ENCODE measurements at places on chromosomes 5 and 9.

DNA sequence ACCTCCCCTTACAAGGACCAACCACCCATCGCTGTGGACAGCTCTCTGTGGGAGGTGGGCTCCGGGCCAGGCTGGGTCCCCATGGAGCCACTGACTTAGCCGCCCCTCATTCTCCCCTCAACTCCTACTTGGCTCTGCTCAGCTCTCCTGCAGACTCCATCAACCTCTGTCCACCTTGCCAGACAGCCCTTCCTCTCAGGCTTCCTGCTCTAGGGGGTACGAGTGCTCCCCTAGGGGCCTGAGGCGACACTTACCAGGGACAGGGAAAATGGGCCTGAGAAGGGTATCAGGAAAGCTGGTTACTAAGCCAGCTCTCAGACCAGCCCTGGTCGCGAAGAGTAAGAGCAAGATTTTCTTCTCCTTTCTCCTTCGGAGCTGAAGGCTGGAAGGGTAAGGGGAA, 43.9 kb downstream of the SHB start:
- DNase-seq = no peak

GRCh38 chr9:134307674-134308638, 18.3 kb upstream of the RXRA start:
- no peak for DNase-seq

DNA sequence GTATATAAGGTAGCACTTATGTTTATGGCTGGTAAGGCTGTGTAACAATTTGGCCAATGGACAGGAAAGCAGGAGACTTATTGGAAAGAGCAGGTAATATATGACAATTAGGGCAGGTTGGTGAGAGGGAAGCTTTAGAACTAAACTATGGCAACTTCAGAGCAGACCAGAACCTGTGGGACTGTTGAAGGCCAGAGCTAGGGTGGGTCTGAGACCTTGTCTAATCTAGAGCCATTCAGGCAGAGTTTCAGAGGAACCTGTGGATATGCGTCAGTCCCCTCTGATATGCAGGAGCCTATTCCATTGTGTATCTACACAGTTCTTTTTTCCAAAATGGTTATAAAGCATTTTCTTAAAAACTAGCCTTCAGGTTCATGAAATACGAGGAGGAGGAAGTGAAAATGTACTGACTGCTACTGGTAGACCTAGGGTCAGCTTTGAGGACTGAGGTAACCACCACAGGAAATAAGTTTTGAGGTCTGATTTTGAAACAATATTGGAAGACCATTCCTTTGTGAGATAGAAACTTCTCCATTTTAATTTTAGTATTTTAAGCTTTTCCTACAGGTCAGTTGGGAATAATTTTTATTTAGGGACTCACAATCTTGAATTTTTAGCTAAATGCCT, 37.6 kb downstream of the ELL2 start:
- no peak for DNase-seq

GRCh38 chr5:130141659-130142320, 237.5 kb downstream of the CHSY3 start:
- DNase-seq = no peak

DNA sequence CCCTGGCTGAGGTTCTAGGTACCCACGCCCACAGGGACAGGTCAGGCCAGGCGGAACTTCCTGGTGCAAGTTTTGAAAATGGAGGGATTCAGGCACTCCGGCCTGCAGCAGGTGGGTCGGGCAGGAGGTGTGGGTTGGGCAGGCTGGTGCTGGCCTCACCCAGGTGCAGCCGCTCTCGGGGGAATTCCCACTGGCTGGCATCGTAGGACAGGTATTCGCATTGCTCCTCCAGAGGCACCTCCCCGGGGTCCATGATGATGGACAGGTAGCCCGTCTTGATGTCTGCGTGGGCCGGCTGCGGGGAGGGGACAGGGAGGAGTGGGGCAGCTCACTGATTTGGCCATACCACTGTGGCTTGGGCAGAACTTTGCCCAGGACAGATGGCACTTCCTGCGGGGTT, 28.7 kb upstream of the SCGB3A1 start:
- no peak for DNase-seq

DNA sequence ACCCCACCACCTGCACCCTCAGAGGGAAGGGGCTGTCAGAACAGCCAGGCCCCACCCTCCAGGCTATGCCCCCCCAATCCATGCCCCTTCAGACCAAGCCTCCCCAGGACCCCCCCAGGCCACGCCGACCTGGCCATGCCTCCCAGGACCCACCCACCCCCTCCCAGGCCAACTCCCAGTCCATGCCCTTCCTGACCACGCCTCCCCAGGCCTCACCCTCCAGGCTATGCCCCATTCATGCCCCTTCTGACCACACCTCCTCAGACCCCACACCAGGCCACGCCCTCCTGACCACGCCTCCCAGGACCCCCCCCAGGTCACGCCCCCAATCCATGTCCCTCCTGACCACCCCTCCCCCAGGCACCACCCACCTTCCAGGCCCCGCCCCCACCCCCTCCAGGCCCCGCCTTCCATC, 27.6 kb downstream of the TPPP start:
- DNase-seq = no peak

GRCh38 chr9:138022756-138023393, 145.3 kb downstream of the CACNA1B start:
- DNase-seq = no peak

DNA sequence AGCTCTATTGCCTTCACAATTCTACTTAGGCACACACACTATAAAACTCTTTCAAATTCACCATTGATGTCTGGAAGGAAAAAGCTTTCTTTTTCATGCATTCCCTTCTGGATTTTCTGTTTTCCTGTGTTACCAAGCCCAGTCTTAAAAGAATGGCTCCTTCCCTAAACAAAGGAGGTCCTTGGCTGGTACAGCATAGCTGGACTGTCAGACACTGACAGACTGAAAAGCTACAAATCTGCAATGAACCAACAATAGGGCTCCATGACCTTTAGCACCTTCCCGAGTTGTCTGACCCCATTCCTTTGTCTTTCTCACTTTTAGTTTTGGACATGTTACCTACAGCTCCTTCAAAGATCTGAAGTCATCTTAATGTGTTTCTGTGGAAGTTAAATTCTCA, 382.5 kb downstream of the TMEM161B start:
- DNase-seq = no peak

- DNase-seq = no peak
These were observed 376.8 kb downstream of the EBF1 start for GRCh38 chr5:158722940-158723339.

DNA sequence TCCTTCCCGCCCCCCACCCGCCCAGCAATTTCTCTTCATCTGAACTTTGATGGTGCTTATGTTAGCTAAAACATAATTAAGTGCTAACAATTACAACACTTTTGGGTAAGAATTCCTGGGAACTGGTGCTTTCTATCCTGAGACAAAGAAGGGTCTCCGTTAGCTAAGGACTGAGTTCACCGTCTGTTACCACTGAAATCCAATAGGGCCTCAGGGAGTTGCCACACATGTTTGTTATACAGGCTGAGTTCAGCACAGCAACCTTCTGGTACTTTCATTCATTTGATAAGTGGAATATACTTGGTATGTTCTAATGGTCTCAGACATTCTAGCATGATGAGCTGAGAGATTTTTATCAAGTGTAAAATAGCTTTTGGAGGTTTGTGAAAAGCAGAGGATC, 437.9 kb downstream of the EFNA5 start:
- no peak for DNase-seq

DNA sequence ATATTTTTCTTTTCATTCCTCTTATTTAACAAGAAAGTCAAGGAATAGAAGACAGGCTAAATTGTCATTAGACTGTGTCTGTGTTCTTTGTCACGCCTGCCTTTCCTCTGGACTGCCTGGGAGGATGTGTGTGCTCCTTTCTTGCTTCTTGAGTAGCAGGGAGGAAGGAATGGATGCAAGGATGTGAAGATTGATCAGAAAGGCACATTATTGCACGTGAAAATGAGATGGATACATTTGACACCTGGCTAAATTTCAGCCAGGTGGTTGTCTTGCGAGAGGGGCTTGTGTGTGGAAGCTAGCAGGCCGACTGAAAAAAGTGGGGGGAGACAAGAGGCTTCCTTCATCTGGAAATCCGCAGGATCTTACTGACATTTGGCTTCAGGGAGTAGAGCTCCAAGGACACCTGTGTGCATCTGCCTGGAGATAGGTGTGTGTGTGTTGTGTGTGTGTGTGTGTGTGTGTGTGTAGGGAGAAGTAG, 200.1 kb downstream of the MEF2C start:
- no peak for DNase-seq

DNA sequence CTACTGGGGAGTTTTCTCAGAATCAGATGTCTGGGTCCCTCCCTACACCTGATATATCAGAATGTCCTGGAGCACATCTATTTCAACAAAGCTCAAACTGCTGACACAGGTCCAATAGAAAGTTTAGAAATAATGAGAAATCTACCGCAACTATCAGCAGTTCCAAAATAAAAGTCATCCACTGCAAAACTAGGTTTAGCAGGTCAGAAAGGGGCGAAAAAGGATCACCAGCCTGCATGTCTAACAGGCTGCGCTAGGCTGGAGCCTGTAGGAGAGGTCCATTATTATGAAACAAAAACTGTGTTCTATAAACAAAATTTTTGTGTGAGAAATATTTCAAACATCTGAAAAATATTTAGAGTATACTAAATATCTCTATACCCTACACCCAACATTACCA, 84.1 kb upstream of the RNF38 start:
- DNase-seq = no peak

- DNase-seq = no peak
These were observed 22.5 kb downstream of the RANBP3L start for GRCh38 chr5:36279054-36279698.

- DNase-seq = no peak
These were observed 19.1 kb downstream of the EEIG1 start for GRCh38 chr9:127961613-127962155.

GRCh38 chr5:25858019-25858418, 1180.4 kb downstream of the CDH9 start:
- DNase-seq = no peak

DNA sequence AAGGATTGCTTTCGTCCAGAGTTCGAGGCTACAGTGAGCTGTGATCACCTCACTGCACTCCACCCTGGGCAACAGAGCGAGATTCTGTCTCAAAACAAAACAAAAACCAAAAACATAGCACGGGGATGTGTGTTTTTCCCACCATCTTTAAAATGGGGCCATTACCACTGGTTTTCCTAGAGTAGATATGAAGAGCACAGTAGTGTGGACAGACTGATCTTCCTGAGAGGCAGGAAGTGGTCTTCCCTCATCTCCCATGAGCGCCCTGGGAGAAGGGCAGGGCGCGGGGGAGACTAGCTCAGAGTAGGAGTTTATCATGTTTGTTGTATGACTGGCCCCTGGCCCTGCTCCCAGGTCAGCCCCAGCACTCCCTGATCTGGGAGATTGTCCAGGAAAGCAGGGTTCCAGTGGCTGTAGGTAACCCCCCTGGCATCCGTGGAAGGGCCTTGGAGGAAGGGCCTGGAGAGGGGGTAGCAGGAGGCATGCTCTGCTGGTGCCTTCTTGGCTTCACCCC, 2.3 kb downstream of the SUSD3 start:
- no peak for DNase-seq

DNA sequence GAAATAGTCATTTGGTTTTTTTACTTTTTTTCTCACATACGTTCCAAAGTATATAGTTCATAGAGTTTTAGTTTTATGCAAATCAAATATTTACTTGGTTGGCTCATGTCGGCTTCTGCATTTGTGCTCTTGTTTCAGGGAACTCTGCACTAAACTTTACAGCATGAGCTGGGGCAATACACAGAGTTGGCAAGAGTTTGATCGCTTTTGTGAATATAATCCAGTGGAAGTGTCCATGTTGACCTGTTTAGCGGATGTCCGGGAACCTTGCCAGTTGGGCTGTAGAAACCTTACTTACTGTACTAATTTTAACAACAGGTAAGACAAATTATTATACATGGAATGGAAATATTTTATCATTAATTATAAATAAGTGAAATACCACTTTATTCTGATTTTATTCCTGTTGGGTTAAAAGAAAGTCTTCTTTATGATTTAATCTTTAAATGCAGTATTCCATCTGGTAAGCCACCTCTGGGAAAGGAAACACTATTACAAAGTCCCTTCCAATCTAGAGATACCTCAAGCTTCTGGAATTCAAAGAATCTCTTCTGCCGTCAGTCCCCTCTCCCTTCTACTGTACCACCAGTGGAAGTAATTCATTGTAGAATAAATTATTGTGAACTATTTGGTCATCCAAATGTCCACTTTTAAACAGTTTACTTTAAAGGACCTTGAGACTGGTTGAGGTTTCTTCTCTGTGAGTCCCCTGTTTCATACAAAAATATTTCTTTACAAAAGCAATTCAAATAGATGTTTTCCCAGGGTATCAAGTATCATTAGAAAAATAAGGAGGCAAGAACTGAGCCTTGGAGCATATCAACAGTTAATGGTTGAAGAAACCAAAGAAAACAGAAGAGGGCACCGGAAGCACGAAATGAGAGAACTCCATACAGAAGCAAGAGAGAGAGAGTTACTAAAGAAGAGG, 45.2 kb upstream of the GLIPR2 start:
- no peak for DNase-seq

DNA sequence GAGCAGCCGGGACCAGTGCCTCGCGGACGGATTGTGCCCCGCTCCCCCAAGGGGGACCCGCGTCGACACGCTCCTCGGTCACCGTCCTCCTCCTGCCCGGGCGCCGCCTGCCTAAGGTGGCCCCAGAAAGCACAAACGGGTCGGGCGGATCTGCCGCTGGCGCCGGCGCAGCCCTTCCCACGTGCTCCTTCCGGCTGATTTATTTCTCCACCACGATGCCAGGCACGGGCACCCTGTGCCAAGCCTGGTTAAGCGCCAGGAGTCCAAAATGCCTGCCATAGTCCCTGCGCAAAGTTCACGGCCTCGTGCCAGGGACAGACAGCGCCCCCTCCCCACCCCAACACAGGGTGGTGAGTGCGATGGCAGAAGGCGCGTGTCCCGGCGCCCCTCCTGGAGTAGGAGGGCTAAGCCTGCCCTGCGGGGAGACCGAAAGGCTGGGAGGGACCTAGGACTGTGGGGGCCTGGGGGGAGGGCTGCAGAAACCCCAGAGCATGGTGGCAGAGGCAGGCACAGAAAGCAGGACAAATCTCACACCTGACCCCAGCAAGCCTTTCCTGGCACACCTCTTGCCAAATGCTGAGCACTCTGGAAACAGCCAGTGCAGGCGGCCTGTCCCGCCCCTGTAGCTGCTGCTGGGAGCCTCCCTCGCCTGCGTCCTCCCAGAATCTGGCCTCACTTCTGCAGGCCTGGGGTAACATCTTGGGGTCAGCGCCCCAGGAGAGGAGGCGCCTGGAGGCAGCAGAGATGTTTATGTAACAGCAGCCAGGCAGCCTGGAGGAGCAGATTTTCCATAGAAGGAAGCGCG, 1.1 kb upstream of the NOTCH1 start:
- DNase-seq = peak; percentile 55

DNA sequence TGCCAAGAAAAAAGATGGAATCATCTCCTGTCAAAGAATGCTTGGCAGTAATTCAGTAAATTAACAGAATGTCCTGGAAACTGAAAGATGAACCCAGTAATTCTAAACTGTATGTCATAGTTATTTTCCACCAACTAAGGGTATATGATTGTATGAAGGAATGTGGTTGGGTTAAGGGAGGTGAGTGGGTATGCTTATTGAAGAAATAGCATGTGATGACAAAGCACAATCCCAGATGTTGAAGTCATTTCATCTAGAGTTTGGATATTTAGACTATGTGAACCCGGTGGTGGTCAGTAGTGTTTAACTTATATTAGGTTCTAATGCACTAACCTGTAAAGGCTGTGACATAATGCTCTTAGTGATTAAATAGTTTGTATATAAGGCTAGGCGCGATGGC, 87.3 kb downstream of the CDKN2A start:
- DNase-seq = no peak
